CD4-positive, alpha-beta T cell treated with Interleukin-12 subunit alpha and Interleukin-12 subunit beta, for 1 hour (primary cell): ENCODE measurements at places on chromosomes 3 and 15.

GRCh38 chr3:51282931-51283330 lies 102.2 kb upstream of the MANF start:
- no peak for DNase-seq

DNA sequence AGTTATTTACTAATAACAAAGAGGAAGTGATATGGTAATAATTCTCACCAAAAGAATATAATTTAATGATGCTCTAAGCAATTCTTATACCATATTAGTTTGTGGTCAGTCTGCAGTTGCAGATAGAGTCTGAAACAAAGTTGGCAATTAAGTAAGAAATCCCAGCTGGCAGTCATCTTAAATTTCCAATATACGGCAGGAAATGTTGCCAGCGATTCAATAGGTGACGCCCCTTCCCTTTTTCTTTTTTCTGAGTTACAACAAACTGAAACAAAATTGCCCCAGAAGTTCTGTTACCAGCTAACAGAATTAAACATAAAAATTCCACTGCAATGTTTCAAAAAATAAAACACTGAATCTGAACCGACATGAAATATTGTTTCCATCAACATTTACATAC lies 26.7 kb downstream of the LRRFIP2 start:
- no peak for DNase-seq

GRCh38 chr3:181713280-181713647 lies 1.5 kb downstream of the SOX2 start:
- no peak for DNase-seq

DNA sequence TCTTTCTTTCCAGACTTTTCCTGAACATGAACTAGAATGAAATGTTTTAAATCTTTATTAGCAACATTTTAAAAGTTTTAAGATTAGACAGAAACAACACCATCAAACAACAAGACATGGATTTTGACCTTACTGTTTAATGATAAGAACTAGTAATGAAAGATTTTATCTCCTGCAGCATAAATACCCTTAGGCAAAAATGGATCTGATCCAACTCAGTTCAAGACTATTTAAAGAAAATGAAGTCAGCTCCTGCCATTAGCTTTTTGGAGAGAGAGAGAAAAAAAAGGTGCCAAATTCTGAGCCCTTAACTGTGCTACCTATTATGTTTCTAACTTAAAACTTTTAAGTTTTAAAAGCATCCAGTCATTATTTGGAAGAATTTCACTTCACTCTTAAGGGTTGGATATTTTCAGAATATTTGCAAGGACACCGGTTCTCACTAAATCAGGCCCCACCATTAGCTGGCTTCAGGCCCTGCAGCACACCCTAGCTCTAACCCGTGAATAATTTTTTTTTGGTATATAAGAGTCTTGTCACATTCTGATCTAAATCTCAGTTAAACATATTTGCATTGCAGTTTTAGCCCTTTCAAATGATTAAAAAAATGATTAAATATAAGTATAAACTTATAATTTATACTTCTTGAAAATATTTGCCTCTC lies 60.0 kb downstream of the NR1I2 start:
- no peak for DNase-seq

- no peak for DNase-seq
These were observed 177.7 kb downstream of the ZNF385D start for GRCh38 chr3:21573291-21573690.

DNA sequence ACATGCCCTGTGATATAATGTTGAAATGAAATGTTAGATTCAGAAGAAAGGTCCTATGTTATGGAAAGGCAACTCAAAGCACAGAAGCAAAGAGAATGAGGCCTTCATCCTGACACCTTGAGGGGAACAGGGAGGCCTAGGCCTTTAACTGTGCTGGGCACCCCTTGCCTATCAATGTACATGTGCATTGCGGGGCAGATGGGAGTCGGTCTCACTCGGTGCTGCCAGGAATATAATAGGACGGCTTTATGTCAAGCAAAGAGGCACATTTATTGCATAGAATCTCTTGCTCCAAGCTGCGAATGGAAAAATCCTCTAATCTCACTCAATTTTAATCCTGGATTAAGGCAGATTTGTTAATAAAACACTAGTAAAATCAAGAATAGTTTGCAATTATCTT lies 301.0 kb upstream of the SOX14 start:
- no peak for DNase-seq

DNA sequence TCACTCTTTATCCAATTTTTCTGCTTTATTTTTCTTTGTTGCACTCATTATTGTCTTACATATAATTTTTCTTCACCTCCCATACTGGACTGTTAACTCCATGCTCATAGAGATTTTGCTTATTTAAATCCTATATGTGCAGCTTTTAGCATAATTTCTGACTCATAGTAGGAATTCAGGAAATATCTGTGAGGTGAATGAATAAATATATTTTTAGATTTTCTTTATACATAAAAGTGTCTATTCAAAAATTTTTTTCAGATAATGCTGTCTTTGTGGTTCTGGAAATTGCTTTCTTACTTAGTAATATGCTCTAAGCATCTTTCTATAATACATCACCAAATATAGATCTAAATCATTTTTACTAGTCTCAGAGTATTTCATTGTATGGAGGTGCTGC lies 191.8 kb upstream of the SUCLG2 start:
- no peak for DNase-seq

DNA sequence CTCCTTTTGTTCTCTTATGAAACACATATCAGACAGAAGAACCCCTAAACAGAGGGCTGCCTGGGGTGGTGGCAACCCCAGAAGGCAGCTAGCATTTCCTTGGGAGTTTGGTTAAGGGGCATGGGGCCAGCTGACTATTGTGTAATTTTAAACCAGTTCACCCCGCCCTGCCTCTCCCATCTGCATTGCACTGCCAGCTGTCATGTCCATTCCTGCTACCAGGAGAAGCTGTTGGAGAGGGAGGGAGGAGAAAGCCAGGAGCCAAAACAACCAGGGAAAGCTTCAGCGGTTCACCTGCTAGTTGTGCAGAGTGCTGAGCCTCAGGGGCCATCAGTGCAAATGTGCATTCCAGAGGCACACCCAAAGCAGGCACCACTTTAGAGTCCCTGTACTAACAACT lies 47.6 kb upstream of the ATP1B3 start:
- no peak for DNase-seq

DNA sequence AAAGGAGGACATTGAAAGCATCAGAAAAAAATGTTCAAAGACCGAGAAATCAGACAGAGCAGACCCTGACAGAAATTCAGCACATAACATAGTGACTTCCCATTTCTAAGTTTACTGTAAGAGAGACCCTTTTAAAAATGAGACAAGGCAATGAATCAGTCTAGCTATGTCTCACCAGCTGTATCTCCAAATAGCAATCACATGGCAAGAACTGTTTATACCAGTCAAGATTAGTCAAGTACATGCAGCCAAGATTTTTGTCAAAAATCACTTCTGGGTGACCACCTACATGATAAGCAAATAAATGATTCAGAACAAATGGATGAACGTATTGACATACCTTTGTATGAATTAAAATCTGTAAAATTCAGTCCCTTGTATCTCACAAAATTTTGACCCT lies 138.0 kb downstream of the DTWD1 start:
- no peak for DNase-seq

GRCh38 chr15:62089616-62090015 lies 22.8 kb downstream of the C2CD4A start:
- DNase-seq, result no peak

DNA sequence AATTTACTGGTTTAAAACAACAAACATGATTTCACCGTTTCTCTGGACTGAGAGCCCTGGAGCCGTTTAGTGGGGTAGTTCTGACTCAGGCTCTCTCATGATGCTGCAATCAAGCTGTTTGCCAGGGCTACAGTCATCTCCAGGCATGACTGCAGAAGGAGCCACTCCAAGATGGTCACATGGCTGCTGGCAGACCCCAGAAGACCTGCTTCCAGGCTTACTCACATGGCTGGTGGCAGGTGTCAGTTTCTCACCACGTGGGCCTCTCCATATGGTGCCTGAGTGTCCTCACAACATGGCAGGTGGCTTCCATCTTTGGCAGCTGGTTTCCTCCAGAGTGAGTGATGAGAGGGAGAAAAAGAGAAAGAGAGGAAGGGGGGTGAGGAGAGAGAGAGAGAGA lies 378.3 kb upstream of the RGMA start:
- DNase-seq, result no peak

GRCh38 chr3:185677146-185677829 lies 91.2 kb downstream of the SENP2 start:
- no peak for DNase-seq

- DNase-seq, result no peak
These were observed 290.8 kb downstream of the NLGN1 start for GRCh38 chr3:173688216-173688842.

DNA sequence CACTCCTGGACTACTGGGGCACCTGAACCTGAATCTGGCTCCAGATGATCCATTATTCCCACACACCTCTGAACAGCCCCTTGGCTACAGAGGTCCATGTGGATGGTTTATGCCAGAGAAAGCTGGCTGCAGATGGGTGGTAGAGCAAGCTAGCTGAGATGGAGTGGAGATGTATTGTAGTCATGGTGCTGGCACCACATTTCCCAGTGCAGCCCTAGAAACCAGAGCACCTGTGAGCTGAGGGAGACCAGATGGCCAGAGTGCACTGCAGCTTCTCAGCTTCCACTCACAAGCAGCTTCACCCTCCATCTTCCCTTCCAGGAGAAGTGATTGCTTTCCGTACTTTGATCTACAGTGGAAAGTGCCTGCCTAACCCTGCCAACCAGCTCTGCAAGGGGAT lies 29.9 kb downstream of the RBP1 start:
- no peak for DNase-seq

DNA sequence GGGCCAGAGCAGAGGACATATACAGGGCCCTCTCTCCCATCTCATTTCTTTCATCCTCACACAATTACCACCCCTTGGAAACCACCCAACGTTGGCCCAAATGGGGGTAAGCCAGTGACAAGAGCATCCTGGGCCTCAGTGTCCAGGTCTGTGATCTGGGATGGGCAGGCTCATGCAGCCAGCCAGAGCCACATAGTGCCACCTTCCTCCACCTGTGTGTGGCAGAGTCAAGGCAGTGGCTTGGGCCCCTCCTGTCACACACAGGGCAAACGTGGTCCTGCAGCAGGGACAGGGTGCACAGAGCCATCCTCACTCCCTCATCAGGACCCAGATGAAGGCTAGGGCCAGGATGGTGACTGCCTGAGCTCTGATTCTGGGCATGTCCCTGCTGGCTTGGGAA lies 2.3 kb upstream of the MYL3 start:
- DNase-seq, result no peak

- no peak for DNase-seq
These were observed 65.4 kb downstream of the SEMA5B start for GRCh38 chr3:122962149-122962548.

- DNase-seq, result no peak
These were observed 17.7 kb downstream of the PRR23E start for GRCh38 chr3:127210654-127210943.

- no peak for DNase-seq
These were observed 43.9 kb upstream of the RASA2 start for GRCh38 chr3:141442914-141443313.

- DNase-seq, result no peak
These were observed 21.8 kb downstream of the RARB start for GRCh38 chr3:25449857-25450256.

GRCh38 chr3:161890147-161890625 lies 393.6 kb downstream of the OTOL1 start:
- DNase-seq, result no peak
